Stimulated activated naive B cell treated with anti-CD40 and anti-IgM and Interleukin-4, amounts not matched to agents 10 μg/mL and 1 μg/mL and 100 μg/mL, for 72 hours (primary cell): ENCODE measurements at places on chromosomes 5 and 9.

DNA sequence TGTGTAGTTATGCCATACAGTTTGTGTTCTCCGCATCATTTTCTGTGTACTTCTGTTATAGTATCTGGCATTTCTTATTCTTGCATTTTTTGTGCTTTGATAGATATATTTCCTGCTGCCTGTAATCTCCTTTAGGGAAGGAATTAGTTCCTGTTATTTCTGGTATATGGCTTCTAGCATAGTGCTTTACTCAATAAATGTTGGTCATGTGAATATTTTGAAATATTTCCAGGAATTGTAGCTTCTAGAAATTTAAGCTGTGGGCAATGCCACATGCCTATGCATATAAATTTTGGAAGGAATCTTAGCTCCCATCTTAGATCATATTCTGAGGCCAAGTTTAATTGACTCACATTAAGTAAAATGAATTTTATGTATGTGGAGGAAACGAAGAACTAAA, 11.5 kb upstream of the PRRC1 start:
- no peak for DNase-seq

GRCh38 chr9:14889451-14889850, 20.8 kb downstream of the FREM1 start:
- DNase-seq = no peak

- DNase-seq = no peak
Measured at GRCh38 chr9:1956958-1957357, 58.2 kb upstream of the SMARCA2 start.

- no peak for DNase-seq
Measured at GRCh38 chr5:127919006-127919796, 164.4 kb upstream of the SLC12A2 start.

DNA sequence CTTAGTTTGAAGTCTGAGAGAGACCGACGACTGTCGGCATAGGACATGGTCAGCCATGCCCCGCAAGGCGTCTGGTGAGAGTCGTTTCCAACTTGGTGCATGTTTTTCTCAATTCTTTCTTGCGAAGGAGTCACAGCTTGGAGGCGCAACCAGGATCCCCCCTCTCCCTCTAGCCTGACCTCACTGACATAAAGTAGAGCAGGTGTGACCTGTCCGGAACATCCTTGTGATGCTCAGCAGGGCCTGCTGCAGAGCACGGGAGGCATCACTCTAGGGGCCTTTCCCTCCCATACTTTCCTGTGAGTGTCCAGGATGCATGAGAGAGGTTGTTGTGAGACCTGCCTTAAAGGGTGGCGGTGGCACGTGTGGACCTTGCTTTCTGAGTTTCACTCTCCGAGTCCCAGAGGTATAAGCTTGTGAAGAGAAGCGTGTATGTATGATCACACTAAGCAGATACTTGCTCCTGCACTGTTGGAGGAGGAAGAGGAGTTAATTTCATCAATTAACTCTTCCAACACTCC, 5.0 kb downstream of the TENT4A start:
- no peak for DNase-seq

GRCh38 chr9:94178927-94179326, 80.2 kb upstream of the ZNF169 start:
- no peak for DNase-seq
